Activated effector memory CD4-positive, alpha-beta T cell treated with Interleukin-2 at 50 U/mL for 16 hours (primary cell): ENCODE measurements at places on chromosomes 1 and 21.

DNA sequence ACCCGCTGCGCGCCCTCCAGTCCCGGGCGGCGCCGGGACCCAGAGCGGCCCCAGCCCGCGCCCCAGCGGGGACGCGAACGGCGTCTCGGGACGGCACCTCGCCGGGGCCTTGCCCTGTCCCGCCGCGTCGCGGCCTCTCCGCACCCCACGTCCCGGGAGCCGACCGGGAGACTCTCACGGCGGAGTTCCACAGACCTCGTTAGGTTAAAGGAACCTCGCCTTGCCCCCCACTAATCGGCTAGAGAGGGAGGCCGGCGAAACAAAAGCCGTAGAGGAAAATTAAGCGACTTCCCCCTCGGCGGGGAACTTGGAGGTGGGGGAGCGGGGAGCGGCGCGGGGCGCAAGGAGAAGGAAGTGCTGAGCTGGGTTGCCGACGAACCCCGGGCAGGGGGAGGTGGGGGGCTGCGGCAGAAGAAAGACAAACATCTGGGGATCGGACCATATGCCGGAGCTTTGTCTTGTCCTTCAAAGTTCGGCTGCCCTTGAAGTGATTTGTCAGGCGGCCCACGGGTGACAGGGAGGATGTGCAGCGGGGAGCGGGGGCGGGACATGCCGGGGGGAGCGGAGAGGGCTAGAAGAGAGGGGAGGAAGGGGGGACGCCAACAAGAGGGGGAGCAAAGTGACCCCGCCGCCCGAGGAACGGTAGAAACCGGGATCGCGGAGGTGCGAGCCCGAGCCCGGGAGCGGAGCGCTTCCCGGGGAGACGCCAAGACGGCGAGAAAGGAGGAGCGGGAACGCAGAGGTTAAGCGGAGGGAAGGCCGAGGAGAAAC is 120.0 kb upstream of the RRP15 start:
- no peak for DNase-seq

- DNase-seq: no peak
Observed at GRCh38 chr1:196449460-196449859, 158.8 kb downstream of the KCNT2 start.

GRCh38 chr1:172135978-172136610 is 284.4 kb upstream of the C1orf105 start:
- no peak for DNase-seq

DNA sequence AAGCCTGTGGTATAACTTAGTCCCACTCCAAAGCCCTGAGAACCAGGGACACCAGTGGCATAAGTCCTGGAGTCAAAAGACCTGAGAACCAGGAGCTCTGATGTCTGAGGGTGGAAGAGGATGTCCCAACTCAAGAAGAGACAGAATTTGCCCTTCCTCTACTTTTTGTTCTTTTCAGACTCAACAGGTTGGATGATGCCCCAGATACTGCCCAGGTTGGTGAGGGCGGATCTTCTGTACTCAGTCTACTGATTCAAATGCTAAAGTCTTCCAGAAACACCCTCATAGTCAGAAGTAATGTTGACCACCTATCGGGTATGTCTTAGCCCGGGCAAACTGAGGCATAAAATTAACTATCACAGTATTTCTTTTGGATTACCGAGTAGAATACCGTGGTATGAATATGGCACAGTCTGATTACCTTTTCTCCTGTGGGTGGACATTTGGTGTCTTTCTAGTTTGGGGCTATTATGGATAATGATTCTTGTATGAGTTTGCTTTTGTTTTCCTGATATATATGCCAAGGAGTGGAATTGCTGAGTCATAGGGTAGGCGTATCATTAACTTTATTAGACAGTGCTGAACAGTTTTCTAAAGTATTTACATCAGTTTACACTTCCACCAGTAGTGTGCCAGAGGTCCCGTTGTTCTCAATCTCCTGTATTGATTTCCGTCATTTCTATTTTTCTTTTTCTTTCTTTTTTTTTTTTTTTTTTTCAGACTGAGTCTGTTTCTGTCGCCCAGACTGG is 3.2 kb upstream of the CHAF1B start:
- DNase-seq: no peak

DNA sequence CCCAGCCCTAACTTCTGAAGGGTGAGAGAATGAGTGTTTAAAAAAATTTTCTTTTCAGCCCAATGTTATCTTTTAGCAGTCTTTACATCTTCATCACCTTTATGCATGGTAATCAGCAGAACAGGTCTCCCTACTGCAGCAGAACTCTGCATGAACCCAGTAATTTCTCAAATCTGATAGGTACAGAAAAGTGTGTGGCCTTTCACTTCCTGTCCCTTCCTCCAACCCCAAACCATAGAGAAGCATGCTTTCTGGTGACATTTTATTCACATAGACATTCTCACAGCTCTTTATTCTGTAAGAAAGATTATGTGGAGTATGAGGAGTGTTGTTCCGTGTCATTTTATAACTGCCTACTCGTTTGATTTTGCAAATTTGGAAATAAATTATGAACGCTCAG is 68.6 kb downstream of the RPAP2 start:
- no peak for DNase-seq

DNA sequence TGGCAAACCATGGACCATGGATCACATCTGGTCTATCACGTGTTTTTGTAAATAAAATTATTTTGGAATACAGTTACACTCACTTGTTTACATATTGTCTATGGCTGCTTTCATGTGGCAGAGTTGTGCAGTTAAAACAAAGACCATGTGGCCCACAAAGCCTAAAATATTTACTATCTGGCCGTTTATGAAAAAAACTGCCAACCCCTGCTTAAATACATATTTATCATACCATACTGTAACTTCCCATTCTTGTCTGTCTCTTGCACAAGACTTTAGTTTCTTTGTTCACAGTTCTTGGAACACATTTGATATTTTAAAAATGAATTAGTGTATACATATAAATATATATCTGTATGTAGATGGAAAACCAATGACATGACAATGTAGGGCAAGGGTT is 141.5 kb downstream of the PAPPA2 start:
- DNase-seq: no peak

DNA sequence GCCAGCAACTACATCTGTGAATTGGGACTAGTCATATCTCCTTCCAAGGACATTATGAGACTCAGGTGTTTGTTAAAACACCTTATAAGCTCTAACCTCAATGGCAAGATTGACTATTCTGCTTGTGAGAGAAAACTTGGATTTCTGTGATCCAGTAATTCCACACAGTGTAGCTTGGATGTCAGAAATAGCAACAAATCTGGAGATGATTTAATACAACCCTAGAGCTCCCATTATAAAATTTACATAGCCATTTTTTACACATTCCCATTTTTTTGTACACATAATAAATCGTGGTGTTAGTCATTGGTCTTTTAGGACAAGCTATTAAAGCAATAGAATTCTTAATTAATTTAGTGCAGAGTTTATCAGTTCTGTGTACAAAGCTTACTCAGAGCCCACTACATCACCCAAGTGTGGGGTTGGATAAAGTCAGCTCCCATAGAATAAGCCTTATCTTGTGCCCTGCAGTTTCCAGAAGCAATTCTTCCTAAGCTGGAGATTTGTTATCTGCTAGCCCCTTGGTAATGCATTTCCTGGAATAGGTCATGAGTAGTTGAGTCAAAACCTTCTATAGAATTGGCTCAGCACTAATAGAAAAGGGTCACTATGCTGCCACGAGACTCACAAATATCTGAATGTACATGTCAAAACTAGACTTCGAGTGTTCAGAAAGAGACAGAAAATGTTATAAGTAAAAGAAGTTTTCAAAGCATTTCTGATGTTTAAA is 434.0 kb upstream of the RUNX1 start:
- no peak for DNase-seq

DNA sequence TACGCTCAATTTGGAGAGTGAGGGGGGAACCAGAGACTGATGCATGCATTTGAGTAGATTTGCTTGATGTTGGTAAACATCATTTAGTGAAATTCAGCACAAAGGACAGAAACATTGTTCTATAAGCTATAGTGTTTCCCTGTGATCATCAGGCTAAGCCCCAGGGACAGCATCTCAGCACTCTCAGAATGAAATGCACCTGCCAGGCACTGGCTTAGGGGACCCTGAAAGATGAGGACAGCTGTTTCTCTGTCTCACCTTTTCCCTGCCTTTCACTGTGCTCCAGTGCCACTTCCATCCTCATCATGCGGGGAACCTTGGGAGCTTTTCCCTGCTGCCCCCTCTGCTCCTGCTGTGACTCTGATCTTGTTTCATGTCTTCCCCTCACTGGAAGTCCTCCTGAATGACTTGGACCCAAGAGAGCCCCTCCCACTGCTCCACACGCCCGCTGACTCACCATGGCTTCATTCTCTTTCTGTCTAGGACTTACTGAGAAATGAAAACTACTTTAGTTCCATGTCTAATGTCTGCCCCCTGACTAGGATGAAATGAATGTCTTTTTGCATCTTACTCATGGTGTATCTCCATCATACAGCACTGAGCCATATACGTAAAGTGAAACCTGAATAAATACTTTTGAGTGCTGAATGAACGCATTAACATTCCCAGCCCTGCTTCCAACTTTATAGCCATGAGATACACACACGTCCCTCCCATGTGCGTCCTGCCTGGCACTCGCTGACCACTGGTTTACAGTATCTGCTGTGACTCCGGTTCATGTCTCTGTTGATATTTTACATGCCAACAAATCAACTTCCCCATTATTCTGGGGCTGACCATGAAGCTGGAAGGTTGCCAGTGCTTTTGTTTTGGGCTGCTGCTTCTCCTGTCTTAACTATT is 182.0 kb downstream of the PCP4 start:
- no peak for DNase-seq
